CD4-positive, alpha-beta T cell treated with Interleukin-10 for 1 hour (primary cell): ENCODE measurements at places on chromosomes 1 and 21.
A peak's percentile ranks its signal among the peaks of the same experiment; 100 is the strongest.

DNA sequence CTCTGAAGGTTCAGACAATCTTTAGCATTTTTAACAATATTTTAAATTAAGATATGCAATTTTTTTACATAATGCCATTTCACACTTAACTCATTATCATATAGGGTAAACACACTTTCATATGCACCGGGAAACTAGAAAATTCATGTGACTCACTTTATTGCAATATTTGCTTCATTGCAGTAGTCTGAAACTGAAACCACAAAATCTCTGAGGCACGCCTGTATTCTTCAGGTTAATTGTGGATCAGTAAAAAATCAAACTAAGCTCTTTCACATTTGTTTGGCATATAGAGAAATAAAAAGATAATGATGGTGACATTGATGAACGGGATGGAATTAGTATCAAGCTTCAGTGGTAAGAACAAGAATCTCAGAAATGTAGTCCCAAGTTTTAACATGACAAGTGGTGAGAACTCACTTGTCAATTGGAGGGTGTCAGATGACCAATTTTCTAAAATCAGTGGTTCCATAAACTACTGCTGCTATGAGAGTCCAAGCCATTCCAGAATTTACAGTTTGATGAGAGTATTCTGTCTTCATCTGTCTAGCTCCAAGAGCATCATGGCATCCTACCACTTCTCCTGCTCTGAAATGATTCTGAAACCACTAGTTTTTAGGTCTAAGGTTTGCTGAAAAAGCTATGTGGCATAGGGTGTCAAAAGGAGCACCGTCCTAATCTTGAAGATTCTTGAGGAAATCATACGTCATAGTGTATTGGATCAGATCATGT, 281.0 kb downstream of the PTPRC start:
- DNase-seq, result peak; percentile 37

DNA sequence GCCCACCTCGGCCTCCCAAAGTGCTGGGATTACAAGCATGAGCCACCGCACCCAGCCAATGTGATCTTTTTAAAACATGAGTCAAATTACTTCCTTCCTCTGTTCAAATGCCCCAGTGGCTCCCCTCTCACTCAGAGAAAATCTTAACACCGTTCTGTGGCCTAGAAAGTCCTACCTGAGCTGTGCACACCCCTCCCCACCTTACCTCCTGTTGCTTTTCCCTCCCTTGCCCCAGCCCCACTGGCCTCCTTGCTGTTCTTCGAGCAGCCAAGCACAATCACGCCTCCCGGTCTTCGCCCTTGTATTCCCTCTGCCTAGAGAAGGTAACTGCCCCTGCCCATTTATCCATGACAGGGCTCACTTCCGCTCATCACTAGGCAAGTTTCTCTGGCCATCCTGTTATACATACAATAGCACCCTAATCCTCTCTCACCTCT, 62.6 kb upstream of the RPL11 start:
- no peak for DNase-seq

DNA sequence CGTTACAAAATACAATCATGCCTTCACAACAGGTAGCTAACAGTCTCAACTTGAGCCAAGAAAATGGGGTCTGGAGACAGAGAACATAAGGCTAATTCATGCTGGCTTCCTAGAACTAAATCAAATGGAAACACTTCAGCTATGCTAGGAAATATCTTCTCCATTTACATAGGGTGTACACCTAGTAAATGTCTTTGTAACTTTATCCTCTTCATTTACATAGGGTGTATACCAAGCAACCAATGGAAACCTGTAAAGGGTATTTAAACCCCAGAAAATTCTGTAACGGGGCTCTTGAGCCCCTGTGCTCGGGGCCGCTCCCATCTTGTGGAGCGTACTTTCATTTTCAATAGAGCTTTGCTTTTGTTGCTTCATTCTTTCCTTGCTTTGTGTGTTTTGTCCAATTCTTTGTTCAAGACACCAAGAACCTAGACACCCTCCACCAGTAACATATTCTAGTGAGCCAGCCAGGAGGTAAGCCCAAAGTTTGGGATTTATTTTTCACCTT, 19.5 kb upstream of the CYP4X1 start:
- DNase-seq, result no peak

- no peak for DNase-seq
Measured at GRCh38 chr1:23196627-23197328, 20.5 kb downstream of the HTR1D start.

- no peak for DNase-seq
Measured at GRCh38 chr1:34164771-34165391, at the start of gene CSMD2. CSMD2 (minus strand) TSS chr1:34165230; CDS start chr1:34165097, 133 bp downstream.

DNA sequence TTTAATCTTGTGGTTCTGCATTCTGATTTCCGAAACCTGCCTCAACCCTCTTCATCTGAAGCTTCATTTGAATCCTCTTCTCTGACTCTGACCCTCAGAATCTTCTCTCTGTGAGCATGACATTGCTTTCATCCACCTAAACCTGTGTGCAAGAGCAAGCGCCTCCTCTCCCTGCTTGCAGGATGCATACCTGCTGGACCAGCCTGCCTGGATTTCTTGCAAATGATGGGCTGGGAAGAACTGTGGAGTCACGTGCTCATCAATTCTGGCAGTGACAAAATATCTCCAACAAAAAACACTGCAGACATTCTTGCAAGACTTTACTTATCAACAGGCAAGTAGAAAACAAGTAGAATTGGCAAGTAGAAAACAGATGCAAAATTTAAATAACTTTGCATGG, 20.8 kb upstream of the SLC35F3 start:
- no peak for DNase-seq

DNA sequence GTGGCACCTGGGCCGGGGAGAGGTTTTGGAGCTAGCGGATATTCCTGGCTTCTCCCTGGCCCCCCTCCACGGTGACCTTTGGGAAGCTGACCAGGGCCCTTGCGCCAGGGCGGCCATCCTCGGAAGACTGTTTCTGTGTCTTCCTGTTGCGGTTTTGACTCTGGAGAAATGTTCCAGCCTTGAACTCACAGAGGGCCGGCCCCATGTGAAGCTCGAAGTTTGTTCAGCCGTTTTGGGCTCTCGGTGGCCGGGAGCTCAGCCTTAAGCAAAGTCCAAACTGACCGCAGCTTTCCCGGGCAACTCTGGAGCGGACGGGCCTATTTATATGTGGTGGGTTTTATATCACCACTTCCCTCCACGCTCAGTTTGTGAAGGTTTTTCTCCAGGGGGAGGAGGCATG, 17.0 kb upstream of the WNT4 start:
- no peak for DNase-seq

DNA sequence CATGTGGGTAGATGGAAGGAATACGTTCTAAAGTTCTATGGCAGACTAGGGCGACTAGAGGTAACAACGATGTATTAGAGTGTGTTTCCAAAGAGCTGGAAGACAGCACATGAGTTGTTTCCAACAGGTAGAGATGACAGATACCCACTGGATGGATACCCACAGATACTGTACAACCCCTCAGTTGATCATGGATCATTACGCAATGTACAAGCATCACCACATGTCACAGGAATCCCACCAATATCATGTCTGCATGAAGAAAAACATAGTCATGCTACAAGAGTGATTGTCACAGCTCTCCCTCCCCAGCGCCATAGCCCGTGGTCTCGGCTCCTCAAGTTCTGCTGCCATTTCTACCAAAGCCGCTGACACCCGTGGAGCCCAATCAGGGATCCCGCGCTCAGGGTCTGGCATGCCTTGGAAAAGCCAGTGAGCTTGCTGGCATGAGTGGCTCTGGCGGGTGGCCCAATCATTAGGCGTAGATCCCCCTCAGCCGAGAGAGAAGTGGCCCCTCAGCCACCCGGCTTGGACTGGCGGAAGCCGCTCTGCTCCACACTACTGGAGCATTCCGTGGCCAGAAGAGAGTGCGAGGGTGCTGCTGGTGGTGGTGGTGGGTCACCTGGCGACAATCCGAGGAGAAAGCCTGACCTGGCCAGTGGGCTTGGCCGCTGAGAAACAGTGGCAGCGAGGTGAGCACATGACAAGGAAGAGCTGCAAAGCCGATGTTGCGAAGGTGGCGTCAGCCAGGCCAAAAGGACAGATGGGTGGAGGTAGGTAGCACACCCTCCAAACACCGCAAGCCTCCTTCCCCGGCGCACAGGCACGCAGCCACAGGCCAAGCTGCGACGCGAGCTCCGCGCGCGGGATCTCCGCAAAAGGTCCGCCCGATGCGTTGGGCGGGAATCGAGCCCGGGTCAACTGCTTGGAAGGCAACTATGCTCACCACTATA, 65.7 kb upstream of the FCGR2A start:
- DNase-seq, result no peak

DNA sequence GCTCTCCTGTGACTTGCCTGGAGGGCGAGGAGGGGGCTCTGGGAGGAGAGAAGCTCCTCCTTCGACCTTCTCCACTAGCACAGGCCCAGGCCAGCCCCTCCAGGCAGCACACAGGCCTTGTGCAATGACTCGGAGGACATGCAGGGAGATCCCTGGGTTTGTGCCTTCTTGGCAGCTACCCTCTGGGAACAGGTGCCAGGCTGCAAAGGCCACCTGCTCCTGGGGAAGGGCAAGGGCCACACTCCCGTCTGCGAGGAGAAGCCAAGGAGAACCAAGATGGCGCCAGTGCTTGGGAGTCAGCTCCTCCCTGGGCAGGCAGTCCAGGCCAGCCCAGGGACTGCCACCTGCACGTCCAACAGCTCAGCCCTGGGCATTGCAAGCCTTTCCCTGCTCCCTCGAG, 15.3 kb downstream of the CASZ1 start:
- DNase-seq, result no peak

GRCh38 chr1:91731815-91732214, 154.1 kb downstream of the TGFBR3 start:
- peak; percentile 62 for DNase-seq

GRCh38 chr1:48007047-48007446, 9.9 kb upstream of the TRABD2B start:
- no peak for DNase-seq

DNA sequence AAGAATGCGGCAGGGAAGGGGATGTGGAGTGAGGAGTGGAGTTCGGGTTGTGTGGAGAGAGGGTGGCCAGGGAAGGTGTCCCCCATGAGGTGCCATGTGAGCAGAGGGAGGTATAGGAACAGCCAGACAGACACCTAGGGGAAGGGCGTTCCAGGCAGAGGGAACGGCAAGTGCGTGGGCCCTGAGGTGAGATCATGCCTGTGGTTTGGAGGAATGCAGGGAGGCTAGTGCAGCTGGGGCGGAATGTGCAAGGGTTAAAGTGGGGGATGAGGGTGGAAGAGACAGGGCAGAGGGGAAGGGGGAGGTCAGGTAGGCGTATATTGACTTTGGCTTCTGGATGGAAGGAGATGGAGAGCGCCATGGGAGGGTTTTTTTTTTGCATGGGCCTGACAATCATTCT, 31.6 kb upstream of the PADI6 start:
- DNase-seq, result no peak

- DNase-seq, result no peak
Measured at GRCh38 chr1:201223852-201224665, 33.4 kb downstream of the IGFN1 start.

- DNase-seq, result no peak
Measured at GRCh38 chr1:198845851-198846250, 207.0 kb downstream of the PTPRC start.

DNA sequence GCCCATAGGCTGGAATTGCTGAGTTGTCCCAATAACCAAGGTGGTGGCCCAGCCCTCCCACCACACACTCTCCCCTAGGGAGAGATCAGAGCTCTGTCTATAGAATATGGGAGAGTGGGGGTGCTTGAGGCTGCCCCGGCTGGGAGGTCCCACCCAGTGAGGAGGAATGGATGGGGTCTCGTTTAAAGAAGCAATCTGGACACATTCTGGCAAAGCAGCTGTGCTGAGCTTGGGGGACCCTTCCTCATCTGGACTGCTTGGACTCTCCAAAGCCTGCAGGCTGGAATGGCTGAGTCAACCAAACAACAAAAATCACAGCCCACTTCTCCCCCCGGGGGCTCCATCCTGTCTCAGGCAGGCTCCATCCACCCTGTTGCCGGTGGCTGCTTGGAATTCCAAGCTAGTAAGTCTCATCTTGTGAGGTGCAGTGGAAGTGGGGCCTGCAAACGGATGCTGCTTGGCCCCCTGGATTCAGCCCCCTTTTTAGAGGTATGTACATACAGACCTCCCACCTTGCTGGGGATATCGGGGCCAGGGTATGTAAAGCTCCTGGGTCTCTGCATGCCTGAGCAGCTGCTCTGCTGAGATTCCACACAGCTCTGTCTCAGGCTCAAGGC, 67.1 kb upstream of the FAM78B start:
- DNase-seq, result no peak

- DNase-seq, result peak; percentile 29
Measured at GRCh38 chr1:154716011-154716410, 108.0 kb upstream of the ADAR start.

DNA sequence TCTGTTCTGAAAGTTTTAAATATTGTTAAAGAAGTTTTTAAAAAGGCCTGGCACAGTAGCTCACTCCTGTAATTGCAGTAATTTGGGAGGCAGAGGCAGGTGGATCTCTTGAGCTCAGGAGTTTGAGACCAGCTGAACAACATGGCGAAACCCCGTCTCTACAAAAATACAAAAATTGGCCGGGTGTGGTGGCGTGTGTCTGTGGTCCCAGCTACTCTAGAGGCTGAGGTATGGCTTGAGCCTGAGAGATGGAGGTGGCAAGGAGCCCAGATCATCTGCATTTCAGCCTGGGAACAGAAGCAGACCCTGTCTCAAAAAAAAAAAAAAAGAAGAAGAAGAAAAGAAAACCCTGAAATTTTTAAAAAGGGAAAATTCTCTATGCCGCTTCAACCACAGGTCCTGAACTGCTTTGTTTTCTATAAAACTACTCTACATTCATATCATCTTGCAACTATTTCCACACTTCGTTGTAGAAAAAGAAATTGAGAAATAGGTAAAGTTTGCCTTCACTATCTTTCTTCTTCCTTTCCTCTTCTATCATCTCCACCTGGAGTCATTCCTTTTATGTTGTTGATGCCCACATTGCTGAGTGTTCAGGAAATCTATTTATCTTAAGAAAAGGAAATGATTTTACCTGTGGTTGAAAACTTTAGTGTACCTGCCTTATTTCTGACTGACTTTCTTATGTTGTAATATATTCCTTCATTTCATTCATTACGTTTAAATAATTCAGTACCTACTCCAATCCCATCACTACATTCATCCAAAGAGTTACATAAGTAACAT, 1.7 kb downstream of the ATP6V1G3 start:
- no peak for DNase-seq

GRCh38 chr1:103063921-103064320, 44.4 kb downstream of the COL11A1 start:
- DNase-seq, result no peak

- DNase-seq, result peak; percentile 29
Measured at GRCh38 chr1:181044449-181044966, 10.7 kb downstream of the MR1 start.

DNA sequence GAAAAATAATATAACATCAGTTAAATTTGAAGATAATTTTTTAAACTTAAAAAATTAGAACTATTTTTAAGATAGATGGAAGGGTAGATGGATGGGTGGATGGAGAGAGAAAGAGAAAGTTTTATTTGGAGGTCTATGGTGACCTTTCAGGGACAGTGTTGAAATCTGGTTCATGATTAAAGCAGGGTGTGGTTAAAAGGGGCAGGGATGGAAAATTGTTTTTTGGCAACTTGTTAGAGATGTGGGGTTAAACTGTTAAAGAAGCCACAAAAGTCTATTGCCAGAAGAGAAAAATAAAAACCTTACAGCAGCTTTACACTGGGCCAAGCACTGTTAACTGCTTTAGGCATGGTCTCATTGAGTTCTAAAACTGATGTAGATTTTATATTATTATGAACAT, 134.9 kb upstream of the GORAB start:
- DNase-seq, result no peak
